ENCODE measurements at places on chromosomes 7 and 10.
A peak's percentile ranks its signal among the peaks of the same experiment; 100 is the strongest.

GRCh38 chr7:2379821-2380450 is 23.5 kb upstream of the CHST12 start:
- DNase-seq = no peak

- DNase-seq = peak; percentile 18
These were observed 83.1 kb downstream of the CTNNA3 start for GRCh38 chr10:67612577-67613537.

GRCh38 chr7:22574754-22575520 is 74.9 kb upstream of the STEAP1B start:
- DNase-seq = no peak

- peak; percentile 23 for DNase-seq
These were observed 72.8 kb upstream of the PPIF start for GRCh38 chr10:79274279-79275104.

GRCh38 chr10:71084061-71084817 is 128.1 kb upstream of the UNC5B start:
- DNase-seq = no peak
